ENCODE measurements at places on chromosomes 7 and 10. TPM values are rescaled to one million over a fixed set of nuclear protein-coding genes. Genes with fewer than 3 reads are reported as not detected.
A peak's percentile ranks its signal among the peaks of the same experiment; 100 is the strongest.

TMEM139 gene
- total RNA-seq, result 27.2 TPM

WNT8B gene
- not detected for total RNA-seq

DNA sequence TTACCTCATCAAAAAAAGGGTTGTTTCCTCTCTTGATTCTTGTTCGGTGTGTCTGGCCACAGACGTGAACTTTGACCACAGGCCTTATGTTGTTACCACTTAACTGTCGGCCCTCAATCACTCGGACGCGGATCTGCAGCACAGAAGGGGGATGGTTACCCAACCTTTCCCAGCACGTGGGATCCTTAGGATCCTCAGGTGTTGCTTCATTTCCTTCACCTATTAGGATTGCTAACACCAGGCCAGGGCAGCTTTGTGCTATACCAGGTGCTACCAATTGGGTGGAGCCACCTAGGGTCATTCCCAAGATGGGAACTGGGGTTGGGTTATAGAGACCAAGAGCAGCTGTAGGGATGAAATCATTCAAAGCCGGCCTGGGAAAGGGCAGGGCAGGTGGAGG lies 73.4 kb downstream of the MYOF start:
- no peaks in the 10 kb centered on the region for H3K36me3 ChIP-seq
- no peak for DNase-seq
- no peak overlapping the region for H3K27ac ChIP-seq
- H3K4me3 ChIP-seq, result no peak overlapping the region

SLC29A4 gene
- total RNA-seq, result 20.7 TPM

GRCh38 chr7:94656658-94656924 lies 658 bp upstream of the SGCE start:
- DNase-seq, result no peak
- H3K27me3 ChIP-seq, result peaks cover 4% of the 10 kb centered on the region
- peak overlapping the region; percentile 40 for H3K4me3 ChIP-seq
- no peak overlapping the region for H3K27ac ChIP-seq
- no peaks in the 10 kb centered on the region for H3K36me3 ChIP-seq
- no peaks in the 10 kb centered on the region for H3K4me1 ChIP-seq

VWA2 gene
- 2.4 TPM for total RNA-seq

DNA sequence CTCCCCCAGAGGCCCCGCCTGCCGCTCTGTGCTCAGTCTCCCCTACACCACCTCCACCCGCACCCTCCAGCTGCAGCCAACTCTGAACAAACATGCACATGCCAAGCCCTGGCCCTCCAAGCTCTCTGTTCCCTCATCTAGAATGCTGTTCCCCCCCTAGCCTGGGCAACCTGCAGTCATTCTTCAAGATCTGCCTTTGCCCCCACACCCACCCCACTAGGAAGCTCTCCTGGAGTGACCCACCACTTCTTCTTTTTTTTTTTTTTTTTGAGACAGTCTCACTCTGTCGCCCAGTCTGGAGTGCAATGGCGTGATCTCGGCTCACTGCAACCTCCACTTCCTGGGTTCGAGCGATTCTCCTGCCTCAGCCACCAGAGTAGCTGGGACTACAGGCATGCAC lies 13.7 kb downstream of the MYL10 start:
- H3K27me3 ChIP-seq, result no peaks in the 10 kb centered on the region
- no peak for DNase-seq
- no peak overlapping the region for H3K27ac ChIP-seq
- no peaks in the 10 kb centered on the region for H3K36me3 ChIP-seq
- H3K4me1 ChIP-seq, result no peaks in the 10 kb centered on the region
